Central memory CD4-positive, alpha-beta T cell (primary cell): ENCODE measurements at places on chromosomes 3 and 15.

DNA sequence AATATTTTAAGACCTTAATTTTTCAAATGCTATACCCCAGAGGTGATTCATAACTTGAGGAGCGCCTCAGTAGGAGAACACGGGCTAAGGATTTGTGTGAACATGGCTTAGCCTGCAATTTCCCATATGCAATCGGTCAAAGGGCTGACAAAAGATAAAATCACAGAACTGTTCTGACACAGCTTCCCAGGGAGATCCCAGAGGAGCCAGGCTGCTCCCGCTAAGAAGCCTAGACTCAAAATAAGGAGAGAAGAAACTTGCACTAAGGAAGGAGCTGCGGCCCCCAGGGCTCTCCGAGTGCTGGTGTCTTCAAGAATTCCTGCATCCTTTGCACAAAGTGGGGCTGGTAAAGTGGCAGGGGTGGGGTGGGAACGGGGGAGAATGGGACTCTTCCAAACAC, 106.3 kb upstream of the DLG1 start:
- DNase-seq = no peak

DNA sequence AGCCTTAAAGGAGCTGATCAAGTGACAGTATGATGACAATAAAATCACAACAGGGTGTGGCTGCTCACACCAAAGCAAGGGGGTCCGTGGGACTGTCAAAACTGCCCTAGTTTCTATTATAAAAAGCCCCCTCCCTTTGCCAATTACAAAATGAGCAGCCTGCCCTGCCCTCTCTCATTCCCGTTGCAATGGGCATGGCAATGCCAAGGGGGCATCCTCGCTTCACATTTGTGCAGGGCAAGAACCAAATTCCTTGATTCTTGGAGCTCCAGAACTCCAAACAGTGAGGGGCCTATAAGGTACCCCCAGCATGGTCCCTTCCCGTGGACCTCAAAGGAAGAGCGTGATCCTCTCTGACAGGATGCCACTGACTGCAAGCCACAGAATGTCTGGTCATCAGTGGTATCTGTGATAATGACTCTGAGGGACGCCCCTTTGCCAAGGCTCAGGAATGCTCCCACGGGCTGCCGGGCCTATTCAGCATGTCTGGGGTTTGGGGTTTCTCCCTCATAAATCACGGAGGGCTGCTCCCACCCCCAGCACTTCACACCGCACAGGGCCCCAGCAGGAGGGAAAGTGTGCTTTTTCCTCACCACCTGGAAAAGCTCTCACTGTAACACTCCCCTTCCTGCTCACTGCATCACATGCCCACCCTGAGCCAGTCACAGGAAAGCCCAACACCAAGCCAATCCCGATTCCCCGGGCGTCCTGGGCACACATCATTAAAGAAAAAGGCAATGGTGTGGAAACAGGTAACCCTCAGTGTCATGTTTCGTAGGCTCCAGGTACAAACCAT, 105.1 kb upstream of the TRPM1 start:
- no peak for DNase-seq

GRCh38 chr15:70435872-70436271, 327.5 kb downstream of the UACA start:
- no peak for DNase-seq

DNA sequence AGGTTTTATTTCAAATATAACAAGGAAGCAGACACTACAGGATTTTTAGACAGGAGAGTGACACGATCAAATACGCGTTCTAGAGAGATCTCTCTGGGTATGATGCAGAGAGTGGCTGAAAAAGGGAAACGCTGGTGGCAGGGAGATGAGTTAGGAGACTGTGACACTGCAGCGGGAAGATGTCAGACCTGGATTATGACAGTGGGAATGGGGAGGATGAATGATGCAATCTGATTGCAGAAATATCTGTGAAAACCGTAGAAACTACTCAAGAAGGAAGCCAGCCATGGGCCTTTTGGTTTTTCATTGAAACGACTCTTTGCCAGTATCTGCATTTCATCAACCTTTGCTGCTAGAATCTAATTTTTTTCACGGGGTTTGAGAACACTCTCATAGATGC, 157.9 kb downstream of the FAM43A start:
- DNase-seq = no peak

DNA sequence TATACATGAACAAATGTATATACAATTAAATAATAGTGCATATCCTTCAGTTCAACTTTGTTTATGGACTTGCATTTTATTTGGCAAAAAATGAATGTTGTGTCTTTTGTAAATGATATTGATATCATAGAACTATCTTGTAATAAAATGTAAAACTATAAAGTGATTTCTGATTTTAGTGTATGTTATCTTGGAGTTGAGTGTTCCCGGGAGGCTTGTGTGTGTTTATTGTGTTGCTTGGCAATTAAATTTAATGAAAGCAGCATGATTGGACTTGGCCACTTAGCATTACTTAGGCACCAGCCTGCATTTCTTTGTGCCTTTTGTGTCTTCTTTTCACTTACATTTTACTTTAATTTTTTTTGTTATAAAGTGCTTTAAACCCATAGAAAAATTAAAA, 10.6 kb downstream of the ARHGEF26 start:
- no peak for DNase-seq

- DNase-seq = no peak
Observed at GRCh38 chr3:132681421-132681820, 21.3 kb downstream of the UBA5 start.

DNA sequence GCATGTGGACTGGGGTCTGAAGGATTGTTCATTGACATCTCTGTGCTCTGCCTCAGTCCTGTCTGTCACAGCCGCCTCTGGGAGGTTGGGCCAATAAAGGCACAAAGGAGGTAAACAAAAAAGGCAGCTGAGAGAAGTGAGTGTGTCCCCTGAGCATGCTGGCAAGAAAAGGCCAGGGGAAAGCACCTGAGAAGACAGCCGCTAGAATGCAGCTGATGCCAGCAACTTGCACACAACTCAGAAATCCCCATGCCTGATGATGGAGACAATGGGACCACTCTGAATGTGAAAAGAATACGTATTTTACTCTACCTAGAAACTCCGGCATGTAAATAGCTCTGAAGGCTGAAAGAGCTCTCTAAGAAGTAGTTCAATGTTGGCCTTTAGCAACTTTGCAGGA, 118.7 kb downstream of the KCNH8 start:
- DNase-seq = no peak

- no peak for DNase-seq
Observed at GRCh38 chr15:85865070-85865684, 70.5 kb upstream of the KLHL25 start.

GRCh38 chr3:37997791-37998370, 7.3 kb downstream of the VILL start:
- DNase-seq = no peak

DNA sequence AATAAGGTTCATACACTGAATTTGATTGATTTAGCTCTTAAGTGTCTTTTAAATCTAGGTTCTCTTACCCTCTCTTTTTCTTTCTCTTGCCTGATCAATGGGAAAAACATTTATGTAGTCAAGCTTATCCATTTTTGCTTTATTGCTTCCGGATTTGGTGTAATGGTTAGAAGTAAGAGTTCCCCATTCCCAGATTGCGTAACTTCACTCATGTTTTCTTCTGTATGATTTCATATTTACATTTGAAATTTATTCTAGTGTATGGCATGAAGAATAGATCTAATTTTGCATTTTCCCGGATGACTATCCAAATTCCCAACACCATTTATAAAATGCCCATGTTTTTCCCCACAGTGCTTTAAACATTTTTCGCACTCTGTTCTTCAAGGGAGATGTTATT, 27.9 kb upstream of the SV2B start:
- no peak for DNase-seq

GRCh38 chr3:86800116-86800515, 190.8 kb downstream of the VGLL3 start:
- DNase-seq = no peak
